Stimulated activated CD4-positive, alpha-beta T cell treated with anti-CD3 and anti-CD28 coated beads, TNF-alpha, amount 100 ng/mL, for 1 hour (primary cell): ENCODE measurements at places on chromosomes 12 and 14.

DNA sequence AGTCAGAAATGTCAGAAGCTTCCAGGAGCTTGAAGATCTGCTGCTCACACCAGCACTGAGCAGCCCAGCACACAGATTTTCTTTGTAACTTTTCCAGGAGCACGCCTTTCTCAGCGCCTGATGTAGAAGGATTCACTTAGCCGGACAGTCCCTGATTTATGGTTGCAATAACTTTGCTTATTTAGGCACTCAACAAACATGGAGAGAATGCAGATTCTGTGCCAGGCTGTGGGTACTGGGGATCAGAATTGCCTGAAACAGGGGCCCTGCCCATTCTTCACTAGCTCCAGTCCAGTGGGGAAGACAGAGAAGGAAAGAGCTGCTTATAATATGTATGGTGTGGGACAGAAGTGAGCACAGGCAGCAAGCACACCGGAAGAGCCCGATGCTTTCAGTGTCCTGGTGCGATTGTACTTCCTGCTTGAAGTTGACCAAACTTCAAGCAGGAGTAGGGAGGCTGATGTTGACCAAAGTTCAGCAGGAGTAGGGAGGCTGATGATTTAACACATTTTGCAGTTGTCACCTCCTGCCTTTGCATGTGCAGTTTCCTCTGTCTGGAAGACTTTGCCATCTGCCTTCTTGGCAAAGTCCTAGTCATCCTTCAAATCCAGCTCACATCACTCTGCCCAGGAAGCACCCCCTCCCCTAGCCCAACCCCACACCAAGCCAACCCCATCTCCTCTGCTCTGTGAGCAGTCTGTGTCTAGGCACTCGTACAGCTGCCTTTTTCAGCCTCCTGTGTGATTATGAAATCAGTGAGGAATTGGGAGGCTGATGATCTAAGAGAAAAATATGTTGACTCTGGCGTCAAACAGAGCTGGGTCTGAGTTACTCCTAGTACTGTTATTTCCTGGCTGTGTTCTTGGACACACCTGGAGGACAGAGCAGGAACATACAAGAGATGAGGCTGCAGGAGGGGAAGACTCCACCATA lies 12.0 kb upstream of the PRIMA1 start:
- no peak for DNase-seq

GRCh38 chr14:24394275-24394674 lies 4.5 kb upstream of the NYNRIN start:
- DNase-seq: no peak

- no peak for DNase-seq
These were observed 8.2 kb upstream of the WASHC4 start for GRCh38 chr12:105099356-105099755.

DNA sequence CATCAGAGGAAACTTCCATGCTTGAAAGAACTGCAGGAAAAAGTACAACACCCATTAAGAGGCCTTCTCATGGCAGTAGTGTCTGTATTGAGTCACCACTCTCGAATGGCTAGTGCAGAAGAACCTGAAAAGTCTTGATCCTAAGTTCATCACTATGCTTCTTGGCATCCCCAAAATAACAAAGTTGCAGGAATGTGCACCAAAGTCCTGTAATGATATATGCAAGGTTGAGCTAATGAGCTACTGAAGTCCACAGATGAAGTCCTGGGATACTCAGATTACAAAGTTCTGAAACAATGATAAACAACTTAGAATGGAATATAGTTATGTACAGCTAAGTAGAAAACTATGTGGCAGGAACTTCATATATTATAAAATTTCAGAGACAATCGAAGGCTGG lies 545.4 kb downstream of the FOXG1 start:
- no peak for DNase-seq

- no peak for DNase-seq
These were observed 227.4 kb upstream of the PWP1 start for GRCh38 chr12:107458163-107458562.

- DNase-seq: no peak
These were observed 550.8 kb upstream of the TMEM132C start for GRCh38 chr12:127716166-127716565.

- no peak for DNase-seq
These were observed 42.4 kb upstream of the STXBP6 start for GRCh38 chr14:25092258-25092740.

GRCh38 chr12:114866331-114866730 lies 182.4 kb upstream of the TBX3 start:
- DNase-seq: no peak
